Caco-2 (cell line): ENCODE measurements at places on chromosomes 4 and X. TPM values are rescaled to one million over a fixed set of nuclear protein-coding genes. Genes with fewer than 3 reads are reported as not detected.

The ODAPH gene
- total RNA-seq, result not detected in 2 replicates

- H3K27ac ChIP-seq, result no peak overlapping the region
- H3K4me1 ChIP-seq, result no peaks in the 10 kb centered on the region
- H3K4me3 ChIP-seq, result no peak overlapping the region
Measured at GRCh38 chr4:159308566-159309340, 205.9 kb downstream of the RAPGEF2 start.

DNA sequence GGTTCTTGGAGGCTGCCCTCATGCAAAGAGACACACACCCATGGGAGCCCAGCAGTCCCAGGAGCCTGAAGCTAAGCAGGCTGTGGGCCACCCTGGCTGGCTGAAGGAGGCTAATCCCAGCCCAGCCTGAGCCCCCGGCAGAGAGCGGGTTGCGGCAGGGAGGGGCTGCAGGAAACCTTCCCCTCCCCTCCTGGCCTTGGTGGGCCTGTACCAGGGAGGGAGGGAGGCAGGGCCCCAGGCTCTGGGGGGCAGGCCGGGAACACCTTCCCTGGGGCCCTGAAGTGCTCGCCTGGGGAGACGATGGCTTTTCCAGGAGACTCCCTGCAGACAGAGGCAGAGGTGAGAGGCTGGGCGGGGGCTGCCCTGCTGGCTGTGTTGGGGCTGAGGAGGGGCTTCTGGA, 3.7 kb downstream of the BGN start:
- H3K4me3 ChIP-seq, result no peak overlapping the region
- no peaks in the 10 kb centered on the region for H3K27me3 ChIP-seq
- DNase-seq, result no peak
- H3K36me3 ChIP-seq, result no peaks in the 10 kb centered on the region
- no peaks in the 10 kb centered on the region for H3K4me1 ChIP-seq

DNA sequence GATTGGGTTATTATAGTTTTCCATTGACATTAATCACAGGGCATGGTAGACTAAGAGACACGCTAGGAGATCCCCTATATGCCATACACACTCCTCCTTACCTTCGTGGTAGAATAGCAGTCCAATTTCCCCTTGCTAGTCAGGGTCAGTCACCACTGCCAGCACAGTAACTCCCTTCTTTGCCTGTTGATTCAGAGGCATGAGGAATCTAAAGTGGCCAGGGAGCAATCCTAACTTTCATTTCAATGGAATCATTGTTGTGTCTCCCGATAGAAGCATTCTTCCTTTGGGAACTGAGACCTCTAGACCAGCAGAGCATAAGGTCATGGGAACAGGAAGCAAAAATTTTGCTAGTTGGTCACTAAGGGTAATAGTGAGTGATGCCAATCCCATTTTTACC, 51.1 kb downstream of the COL25A1 start:
- no peaks in the 10 kb centered on the region for H3K4me1 ChIP-seq
- no peak overlapping the region for H3K4me3 ChIP-seq
- H3K27ac ChIP-seq, result no peak overlapping the region

DNA sequence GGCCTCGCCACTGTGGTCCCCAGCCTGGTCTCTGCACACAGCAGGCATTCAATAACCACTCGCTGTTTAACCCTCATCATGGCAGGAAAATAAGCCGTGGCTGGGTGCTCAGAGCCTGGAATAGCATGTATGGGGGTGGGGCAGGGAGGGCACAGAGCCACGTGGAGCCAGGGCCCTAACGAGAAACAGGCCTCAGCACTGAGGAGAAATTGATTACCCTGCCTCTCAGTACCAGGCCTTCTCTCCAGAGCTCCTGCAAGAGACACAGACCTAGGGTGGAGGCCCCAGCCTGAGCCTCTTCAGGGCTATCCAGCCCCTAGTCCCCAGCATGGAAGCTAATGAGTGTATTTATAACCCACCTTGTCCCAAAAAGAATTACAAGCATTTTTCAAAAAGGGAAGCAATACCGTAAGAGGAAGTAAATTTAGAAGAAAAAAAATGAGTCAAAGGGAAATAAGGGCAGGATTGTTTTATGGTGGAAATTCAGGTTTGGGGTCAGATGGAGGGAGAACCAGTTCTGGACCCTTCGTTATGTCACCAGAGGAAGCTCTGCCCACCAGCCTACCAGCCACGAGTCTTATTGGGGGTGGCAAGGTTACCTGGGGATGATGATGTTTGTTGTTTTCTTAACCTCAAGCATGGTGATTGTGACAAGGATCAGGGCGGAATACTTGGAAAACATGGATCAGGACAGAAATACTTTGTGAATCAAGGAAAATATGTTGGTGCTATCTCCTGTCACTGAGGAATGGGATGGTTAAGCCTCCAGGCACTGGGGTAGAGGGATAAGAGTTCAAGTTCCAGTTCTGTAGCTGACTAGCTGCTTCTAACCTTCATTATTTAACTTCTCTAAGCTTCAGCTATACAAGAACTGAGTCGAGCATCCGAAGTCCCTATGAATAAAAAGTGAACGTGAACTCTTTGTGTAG, 101.9 kb upstream of the RBPJ start:
- no peak for DNase-seq
- no peaks in the 10 kb centered on the region for H3K36me3 ChIP-seq
- no peak overlapping the region for H3K4me3 ChIP-seq
- peak overlapping the region; percentile 54 for H3K27ac ChIP-seq
- H3K4me1 ChIP-seq, result no peaks in the 10 kb centered on the region
- H3K27me3 ChIP-seq, result no peaks in the 10 kb centered on the region

The AGTR2 gene
- not detected in 2 replicates for total RNA-seq
